ENCODE measurements at places on chromosomes 16 and 17. TPM values are rescaled to one million over a fixed set of nuclear protein-coding genes. Genes with fewer than 3 reads are reported as not detected.

GRCh38 chr17:59757470-59757869 is 50.0 kb downstream of the VMP1 start:
- DNase-seq = no peak
- peak overlapping the region; percentile 40 for H3K4me3 ChIP-seq
- peak overlapping the region; percentile 87 for H3K27ac ChIP-seq
- peaks cover 58% of the 10 kb centered on the region for H3K4me1 ChIP-seq
- peaks cover 48% of the 10 kb centered on the region for H3K36me3 ChIP-seq

DNA sequence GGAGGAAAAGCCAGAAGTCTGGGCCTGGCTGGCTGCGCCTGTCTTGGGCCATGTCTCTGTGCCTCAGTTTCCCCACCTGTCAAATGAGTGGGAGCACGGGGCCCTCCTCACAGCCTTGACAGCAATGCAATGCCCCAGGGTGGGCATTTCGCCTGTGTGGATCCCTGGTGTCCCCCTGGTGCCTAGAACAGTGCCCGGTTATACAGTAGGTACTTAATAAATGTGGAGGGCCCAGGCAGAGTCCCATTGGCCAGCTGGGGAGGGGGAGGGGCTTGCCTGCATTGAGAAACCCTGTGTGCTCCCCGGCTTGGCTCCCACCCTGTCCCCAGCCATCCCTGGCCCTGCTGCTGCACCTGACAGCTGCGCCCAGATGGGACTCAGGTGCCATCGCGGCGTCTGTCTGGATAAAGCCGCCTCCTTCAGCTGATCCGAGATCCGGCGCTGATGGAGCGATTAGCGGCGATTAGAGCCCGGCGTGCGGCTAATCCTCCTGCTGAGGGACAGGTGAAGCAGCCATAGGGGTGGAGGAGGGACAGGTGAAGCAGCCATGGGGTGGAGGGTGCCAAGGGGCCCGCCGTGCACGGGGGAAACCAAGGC is 12.4 kb downstream of the ZFPM1 start:
- no peak overlapping the region for H3K4me3 ChIP-seq
- no peaks in the 10 kb centered on the region for H3K27me3 ChIP-seq
- no peak for DNase-seq
- no peaks in the 10 kb centered on the region for H3K36me3 ChIP-seq
- peaks cover 24% of the 10 kb centered on the region for H3K4me1 ChIP-seq

GRCh38 chr17:31007695-31008373 is 37.0 kb downstream of the RNF135 start:
- peaks cover 19% of the 10 kb centered on the region for H3K27me3 ChIP-seq
- H3K4me3 ChIP-seq = peak overlapping the region; percentile 86
- peak overlapping the region; percentile 72 for H3K27ac ChIP-seq

Gene VMP1
- total RNA-seq = 422 TPM
